HuH-7.5 (cell line): ENCODE measurements at places on chromosomes 2 and 18.

- DNase-seq: no peak
Observed at GRCh38 chr18:48905513-48905912, 45.3 kb downstream of the SMAD7 start.

DNA sequence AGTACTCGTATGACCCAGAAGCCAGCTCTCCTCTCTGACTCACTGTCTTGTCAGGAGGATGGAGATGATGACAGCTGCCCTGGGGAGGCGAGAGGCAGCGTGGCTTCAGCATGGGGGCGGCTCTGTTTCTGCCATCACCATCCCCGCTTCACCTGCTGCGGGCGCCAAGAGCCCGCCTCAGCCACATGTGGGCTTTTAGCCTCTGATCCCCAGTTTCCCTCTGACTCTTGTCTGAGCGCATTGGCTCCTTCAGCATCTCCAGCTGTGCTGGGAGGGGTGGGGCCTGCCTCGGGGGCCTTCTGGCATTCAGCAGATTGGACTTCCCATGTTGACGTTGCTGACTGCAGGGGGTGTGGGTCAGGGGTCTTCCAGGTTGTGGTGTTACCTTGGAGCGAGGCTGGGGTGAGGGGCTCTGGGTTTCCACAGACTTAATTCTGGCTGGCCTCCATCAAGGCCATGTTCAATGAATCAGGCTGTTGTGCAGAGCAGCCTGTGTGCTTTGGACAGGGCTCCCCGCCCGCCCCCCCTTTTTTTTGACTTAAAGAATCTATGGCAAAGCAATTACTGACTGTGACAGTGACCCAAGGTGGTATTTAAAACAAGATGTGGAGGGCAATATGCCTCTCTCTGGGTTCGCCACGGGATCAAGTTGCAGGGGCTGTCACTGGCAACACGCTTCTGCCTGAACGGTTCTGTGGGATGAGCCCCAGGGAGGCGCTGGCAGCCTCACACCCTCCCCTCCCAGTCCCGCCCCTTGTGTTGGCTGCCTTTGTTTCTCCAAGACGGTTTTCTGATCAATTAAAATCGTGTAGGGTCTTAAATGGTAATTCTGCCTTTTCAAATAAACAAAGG is 228.3 kb downstream of the LDLRAD4 start:
- DNase-seq: no peak

DNA sequence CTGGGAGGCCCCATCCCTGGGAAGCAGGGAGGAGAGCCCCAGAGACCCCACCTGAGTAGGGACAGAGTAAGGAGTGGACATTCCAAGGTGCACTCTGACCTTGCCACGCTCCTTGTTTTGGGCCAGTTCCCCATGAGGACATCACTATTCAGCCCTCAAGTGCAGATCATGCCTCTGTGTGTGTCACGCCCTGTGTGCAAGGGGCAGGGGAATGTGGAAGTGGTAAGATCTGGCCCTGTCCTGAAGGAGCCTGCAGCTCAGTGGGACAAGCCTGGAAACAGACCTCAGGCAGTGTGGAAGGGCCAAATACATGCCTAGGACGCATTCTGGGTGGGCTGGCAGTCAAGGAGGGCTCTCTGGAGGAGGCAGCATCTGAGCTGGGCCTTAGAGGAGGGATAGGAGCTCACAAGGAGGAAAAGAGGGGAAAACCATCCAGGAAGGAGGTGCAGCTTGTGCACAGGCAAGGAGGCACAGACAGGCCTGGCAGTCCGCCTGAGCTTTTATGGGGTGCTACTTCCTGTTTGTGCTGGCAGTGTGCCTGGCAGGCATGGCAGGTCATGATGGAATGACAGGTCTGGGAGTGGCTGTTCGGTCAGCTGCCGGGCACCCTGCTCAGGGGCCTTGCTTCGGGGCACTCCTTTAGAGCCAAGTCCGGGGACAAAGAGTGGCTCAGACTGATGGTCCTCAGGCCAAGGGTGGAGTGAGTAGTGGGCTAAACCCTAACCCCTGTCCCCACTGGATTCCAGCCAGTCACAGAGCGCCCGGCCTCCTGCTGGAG is 3.3 kb downstream of the KLHL30 start:
- no peak for DNase-seq

DNA sequence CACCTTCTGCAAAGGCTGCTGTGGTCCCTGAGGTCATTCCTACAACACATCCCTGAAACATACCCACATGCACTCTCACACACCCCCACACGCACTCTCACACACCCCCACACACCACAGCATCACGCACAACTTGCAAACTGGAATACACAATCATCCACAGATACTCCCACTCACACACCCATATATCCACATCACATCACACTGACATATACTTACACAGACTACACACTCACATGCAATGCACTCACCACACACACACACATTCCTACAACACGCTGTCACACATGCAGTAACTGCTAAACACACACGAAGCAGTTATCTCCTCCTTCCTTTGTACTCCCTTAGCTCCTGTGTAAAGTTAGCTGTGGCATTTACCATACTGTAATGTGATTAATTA is 57.1 kb upstream of the PKDCC start:
- DNase-seq: no peak

DNA sequence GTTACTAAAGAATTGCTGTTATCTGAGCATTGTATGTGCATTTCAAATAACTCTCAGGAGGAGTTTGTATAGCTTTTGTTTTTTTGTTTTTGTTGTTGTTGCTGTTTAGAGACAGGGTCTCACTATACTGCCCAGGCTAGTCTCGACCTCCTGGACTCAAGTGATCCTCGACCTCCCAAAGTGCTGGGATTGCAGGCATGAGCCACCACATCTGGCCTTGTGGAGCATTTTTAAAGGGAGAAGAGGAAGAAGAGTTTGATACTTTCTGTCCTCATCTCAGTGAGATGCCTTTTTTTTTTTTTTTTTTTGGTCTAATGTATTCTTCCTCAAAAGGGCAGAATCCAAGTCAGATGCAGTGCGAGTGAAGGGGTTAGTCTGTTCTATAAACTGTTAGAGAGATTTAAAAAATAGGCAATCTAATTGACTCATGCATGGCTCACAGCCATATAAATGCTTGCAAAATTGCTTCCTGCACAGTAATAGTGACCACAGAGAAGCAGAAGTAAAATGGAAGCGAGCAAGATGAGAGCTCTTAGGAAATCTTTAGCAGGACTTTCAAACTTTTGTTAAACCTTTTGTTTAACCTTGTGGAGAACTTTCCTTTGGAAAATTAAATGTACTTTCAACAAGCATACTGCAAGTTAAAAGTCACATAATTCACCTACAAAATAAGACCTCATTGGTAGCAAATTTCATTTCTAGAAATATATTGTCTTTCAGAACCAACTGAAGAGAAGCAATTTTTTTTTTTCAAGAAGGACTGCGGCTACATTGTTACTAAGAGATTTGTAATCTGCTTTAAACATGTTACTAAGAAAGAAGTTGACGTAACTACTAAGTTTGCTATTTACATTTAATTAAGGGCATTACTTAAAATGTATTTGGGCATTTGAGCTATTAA is 52.3 kb upstream of the ROCK1 start:
- DNase-seq: no peak

DNA sequence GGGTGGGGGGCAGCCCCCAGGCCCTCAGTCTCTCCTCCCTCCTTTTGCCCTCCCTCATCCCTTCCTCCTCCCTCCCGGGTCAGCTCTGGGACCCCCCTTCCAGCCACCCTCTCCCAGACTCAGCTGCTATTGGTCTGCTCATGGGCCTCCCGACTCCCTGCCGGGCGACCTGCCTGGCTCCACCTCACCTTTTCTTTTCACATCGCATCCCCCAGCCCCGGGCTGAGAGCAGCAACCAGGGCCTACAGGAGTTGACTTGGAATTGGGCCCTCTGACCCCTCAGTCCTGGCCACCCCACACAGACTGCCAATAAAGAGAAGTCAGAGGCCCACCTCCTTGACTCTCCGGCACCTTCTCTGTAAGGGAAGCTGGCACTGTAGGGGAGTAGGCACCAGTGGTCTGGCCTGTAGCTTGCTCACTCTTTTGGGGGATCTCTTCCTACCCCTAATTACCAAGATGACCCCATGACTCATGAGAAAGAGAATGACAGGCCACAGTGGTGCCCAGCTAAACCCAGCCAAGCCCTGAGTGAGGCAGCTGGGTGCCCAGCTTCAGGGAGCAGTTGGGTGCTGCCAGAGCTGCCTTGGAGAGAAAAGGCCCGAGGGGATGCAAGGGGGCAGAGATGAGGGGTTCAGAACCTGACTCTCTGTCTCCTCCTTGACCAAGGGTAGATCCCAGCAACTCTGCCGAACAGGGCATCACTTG is 2.0 kb upstream of the ECEL1 start:
- no peak for DNase-seq

DNA sequence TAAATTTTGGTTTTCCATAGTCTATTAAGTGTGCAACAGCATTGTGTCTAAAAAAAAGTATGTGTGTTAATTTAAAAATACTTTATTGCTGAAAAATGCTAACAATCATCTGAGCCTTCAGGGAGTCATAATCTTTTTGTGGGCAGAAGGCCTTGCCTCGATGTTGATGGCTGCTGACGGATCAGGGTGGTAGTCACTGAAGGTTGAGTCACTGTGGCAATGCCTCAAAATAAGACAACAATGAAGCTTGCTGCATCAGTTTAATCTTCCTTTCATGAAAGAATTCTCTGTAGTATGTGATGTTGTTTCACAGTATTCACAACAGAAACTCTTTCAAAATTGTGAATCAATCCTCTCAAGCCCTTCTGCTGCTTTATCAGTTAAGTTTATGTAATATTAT is 31.3 kb downstream of the HDHD2 start:
- no peak for DNase-seq

DNA sequence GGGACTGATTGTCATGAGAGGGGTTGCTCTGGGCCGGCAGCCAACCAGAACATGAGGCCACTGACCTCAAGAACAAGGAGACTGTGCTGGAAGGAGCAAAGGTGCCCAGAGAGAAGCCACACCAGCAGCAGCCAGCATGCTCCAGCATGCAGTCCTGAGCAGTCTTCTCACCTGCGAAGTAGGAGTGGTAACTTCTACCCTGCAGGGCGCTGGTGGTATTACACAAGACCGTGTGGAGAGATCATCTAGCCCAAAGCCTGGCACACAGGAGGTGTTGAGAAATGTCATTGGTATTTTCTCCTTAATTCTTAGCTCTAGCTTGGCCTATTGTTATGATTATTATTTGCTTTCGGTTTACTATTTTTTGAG is 132.7 kb downstream of the TSN start:
- no peak for DNase-seq

DNA sequence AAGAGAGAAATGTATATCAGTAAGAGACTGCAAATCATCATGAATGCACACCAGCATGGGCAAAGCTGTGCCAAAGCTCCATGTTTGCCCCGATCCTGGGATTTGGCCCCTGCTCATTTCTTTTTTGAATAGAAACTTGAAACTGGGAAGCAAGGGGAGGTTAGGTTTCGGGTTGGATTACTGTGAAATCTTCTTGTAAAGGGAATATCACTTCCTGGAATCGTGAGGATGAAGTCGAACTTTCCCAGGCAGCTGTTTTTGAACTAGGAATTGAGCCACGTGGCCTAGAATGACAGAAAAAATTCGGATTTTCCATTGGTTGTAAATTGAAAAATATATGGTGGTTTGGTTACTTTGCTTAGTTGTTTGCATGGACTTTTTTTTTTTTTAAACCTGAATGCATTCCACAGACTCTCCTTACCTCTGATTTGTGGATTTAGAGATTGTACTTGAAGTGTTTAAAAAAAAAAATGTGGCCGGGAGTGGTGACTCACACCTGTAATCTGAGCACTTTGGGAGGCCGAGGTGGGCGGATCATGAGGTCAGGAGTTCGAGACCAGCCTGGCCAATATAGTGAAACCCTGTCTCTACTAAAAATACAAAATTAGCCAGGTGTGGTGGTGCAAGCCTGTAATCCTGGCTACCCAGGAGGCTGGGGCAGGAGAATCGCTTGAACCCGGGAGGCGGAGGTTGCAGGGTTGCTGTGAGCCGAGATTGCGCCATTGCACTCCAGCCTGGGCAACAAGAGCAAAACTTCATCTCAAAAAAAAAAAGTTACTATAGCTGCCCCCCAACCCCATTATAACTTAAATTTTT is 32.1 kb downstream of the GRHL1 start:
- DNase-seq: no peak

- DNase-seq: no peak
Observed at GRCh38 chr2:102176172-102176571, 10.7 kb upstream of the IL1RL2 start.

- no peak for DNase-seq
Observed at GRCh38 chr2:70103531-70104061, 16.3 kb downstream of the PCBP1 start.

GRCh38 chr2:238167344-238167715 is 8.6 kb downstream of the ERFE start:
- DNase-seq: no peak

DNA sequence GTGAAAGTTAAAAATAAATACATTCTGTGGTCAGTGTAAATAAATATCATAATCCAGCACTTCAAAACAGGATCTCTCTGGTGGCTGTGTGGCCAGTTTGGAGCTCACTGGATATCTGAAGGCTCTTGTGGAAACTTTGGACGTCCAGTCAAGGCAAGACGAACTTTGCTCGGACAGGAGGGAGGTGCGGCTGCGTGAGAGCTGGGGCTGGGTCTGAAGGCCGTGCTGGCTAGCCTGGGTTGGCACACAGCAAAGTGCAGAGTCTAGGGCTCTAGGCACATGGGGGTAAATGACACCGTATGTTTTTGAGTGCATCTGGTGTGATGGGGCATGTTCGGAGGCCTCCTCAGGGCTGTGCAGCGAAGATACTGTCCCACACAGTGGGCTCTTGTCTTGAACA is 78.9 kb upstream of the TXNDC2 start:
- DNase-seq: no peak

GRCh38 chr2:49108436-49108835 is 45.9 kb downstream of the FSHR start:
- no peak for DNase-seq

- DNase-seq: no peak
Observed at GRCh38 chr2:60158262-60158661, 395.2 kb downstream of the BCL11A start.

GRCh38 chr2:156947261-156947660 is 310.2 kb upstream of the GALNT5 start:
- no peak for DNase-seq

GRCh38 chr2:132256251-132256902 is 94.6 kb upstream of the ANKRD30BL start:
- DNase-seq: no peak

DNA sequence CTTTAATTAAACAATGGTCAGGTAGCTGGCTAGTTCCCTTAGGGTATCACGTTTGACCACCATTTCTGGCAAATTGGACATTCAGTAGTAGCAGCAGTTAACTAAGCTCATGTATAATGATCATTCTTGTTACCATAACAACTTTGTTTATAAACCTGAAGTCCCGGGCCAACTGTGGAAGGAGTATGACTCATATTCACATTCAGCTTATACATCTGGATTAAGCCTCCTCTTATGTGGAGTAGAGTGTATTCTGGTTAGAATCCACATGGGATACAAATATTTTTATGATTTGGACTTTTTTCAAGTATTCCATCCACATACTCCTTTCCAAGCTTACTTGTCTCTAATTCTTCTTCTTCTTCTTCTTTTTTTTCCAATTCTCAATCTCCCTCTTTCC is 70.3 kb upstream of the ZSWIM2 start:
- no peak for DNase-seq
